RPMI7951 (cell line): ENCODE measurements at places on chromosomes 12 and 14. TPM values are rescaled to one million over a fixed set of nuclear protein-coding genes. Genes with fewer than 3 reads are reported as not detected.

Gene CFAP54
- total RNA-seq, result 0.48 and 0.68 TPM in 2 replicates

Gene MMP14
- total RNA-seq, result 613 and 718 TPM in 2 replicates

Gene COX8C
- not detected in 2 replicates for total RNA-seq

Gene OSBPL8
- total RNA-seq, result 49.9 and 55.9 TPM in 2 replicates

Gene ST8SIA1
- 1.7 and 2.6 TPM in 2 replicates for total RNA-seq

Gene CDK17
- total RNA-seq, result 26.0 and 26.2 TPM in 2 replicates

Gene OTX2
- not detected in 2 replicates for total RNA-seq

Gene C1QL4
- total RNA-seq, result 1.7 and 3.3 TPM in 2 replicates

Gene ACACB
- total RNA-seq, result 4.5 and 7.6 TPM in 2 replicates

Gene TBX3
- total RNA-seq, result 51.4 and 61.6 TPM in 2 replicates

Gene SLCO1C1
- total RNA-seq, result not detected in 2 replicates

Gene KCNH3
- total RNA-seq, result 0.20 and 0.24 TPM in 2 replicates

Gene FAM181A
- total RNA-seq, result not detected in 2 replicates

Gene SRRM4
- not detected in 2 replicates for total RNA-seq

Gene PLA2G1B
- total RNA-seq, result 1.1 TPM in 1 of 2 replicates, not detected in the other

Gene NTF3
- 8.6 and 9.4 TPM in 2 replicates for total RNA-seq

Gene ITGB7
- total RNA-seq, result 0.96 and 1.1 TPM in 2 replicates

Gene DGLUCY
- total RNA-seq, result 13.6 and 15.6 TPM in 2 replicates

Gene JAG2
- not detected in 2 replicates for total RNA-seq

Gene IL26
- total RNA-seq, result not detected in 2 replicates

Gene PSMA3
- total RNA-seq, result 215 and 218 TPM in 2 replicates

Gene RERG
- 0.10 TPM in 1 of 2 replicates, not detected in the other for total RNA-seq

Gene TPPP2
- not detected in 2 replicates for total RNA-seq

Gene GDF11
- 1.6 and 2.1 TPM in 2 replicates for total RNA-seq

Gene PLCZ1
- total RNA-seq, result not detected in 2 replicates

Gene KRT71
- not detected in 2 replicates for total RNA-seq

Gene CARMIL3
- under 0.01 and 0.12 TPM in 2 replicates for total RNA-seq

Gene SPTB
- 0.84 and 1.2 TPM in 2 replicates for total RNA-seq

Gene P2RX7
- 4.8 and 5.0 TPM in 2 replicates for total RNA-seq

Gene SMCO2
- total RNA-seq, result not detected in 2 replicates

Gene IL31
- not detected in 2 replicates for total RNA-seq

Gene SIX6
- not detected in 2 replicates for total RNA-seq

Gene PIK3C2G
- not detected in 2 replicates for total RNA-seq

Gene VSIG10
- total RNA-seq, result 15.6 and 18.3 TPM in 2 replicates

Gene IAPP
- total RNA-seq, result not detected in 2 replicates

Gene POTEM
- total RNA-seq, result 0.68 TPM in 1 of 2 replicates, not detected in the other

Gene GARIN6
- not detected in 2 replicates for total RNA-seq

Gene TSPAN8
- not detected in 2 replicates for total RNA-seq

Gene CMA1
- total RNA-seq, result not detected in 2 replicates

Gene CCDC197
- not detected in 2 replicates for total RNA-seq

Gene RNASE1
- 1.1 and 2.2 TPM in 2 replicates for total RNA-seq

Gene CLEC4C
- not detected in 2 replicates for total RNA-seq

Gene RTN1
- not detected in 2 replicates for total RNA-seq

Gene IGF1
- not detected in 2 replicates for total RNA-seq

Gene SELPLG
- 0.88 and 1.7 TPM in 2 replicates for total RNA-seq

Gene NUAK1
- 6.9 and 7.0 TPM in 2 replicates for total RNA-seq

Gene TTC7B
- total RNA-seq, result 6.3 and 22.1 TPM in 2 replicates

Gene FAIM2
- 0.98 and 1.2 TPM in 2 replicates for total RNA-seq

Gene NKX2-8
- not detected in 2 replicates for total RNA-seq

Gene CPM
- 0.36 and 4.1 TPM in 2 replicates for total RNA-seq

Gene PLEKHG3
- 1.8 and 1.9 TPM in 2 replicates for total RNA-seq

Gene TARBP2
- 50.3 and 62.6 TPM in 2 replicates for total RNA-seq

Gene DERA
- total RNA-seq, result 58.0 and 65.6 TPM in 2 replicates

Gene FGF23
- total RNA-seq, result not detected in 2 replicates

Gene COQ10A
- total RNA-seq, result 7.6 and 10.1 TPM in 2 replicates

Gene SOAT2
- not detected in 2 replicates for total RNA-seq
